Hypothalamus (tissue), 51 donors: ENCODE measurements at places on chromosomes 4 and X.
A peak's percentile ranks its signal among the peaks of the same experiment; 100 is the strongest.

DNA sequence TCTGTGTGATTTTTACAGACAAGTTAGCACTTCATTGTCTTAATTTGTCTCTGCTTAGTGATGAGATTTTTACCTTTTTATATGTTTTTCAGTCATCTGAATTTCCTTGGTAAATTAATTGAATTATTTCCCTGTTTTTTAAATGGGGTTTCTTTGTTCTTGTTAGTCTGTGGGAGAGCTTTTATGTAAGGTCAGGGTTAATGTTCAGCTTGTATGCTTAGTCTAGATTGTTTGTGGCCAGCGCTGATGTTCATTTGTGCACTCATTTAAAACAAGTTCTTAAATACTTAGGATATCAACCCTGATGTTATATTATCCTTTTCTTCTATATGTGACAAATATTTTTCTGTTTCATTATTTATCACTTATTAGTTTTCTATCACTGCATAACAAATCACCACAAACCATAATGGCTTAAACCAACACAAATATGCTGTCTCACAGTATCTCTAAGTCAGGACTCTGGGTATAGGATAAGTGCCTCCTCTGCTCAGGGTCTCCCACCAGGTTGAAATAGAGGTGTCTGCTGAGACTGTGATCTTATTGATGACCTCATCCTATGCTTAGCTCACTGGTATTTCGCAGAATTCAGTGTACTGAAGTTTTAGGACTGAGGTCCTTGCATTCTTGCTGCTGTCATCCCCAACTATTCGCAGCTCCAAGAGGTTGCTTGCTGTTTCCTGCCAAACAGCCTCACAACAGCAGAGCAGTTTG is 53.2 kb downstream of the ATP10D start:
- DNase-seq = no peak

DNA sequence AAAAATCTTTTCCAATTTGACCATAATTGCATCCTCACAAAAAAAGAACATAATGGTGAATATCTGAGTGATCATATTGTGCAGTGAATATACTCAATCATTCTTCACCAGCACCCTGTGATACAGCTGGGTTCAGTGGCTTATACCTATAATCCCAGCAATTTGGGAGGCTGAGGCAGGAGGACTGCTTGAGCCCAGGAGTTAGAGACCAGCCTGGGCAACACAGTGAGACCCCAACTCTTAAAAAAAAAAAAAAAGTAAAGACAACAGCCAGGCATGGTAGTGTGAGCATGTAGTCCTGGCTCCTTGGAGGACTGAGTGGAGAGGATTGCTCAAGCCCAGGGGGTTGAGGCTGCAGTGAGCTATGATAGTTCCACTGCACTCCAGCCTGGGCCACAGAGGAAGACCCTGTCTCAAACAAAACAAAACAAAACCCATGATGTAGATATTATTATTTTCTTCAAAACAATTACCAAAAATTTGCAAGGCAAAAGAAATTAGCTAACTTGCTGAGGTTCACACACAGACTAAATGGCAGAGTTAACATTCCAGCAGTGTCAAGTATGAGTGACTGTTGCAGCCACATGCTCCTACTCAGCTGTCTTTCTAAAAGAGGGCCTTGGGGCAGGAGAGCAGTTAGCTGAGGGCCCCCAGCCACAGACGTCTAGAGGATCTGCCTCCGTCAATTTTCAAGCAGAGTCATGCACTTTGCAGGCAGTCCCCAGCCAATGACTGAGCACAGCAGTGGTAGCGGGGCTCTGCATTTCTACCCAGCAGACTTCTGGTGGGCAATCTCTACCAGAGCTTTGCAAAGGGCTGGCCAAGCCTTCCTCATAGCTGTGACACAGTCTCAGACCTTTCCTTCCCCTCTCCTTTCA is 33.4 kb downstream of the ADGRA3 start:
- no peak for DNase-seq

DNA sequence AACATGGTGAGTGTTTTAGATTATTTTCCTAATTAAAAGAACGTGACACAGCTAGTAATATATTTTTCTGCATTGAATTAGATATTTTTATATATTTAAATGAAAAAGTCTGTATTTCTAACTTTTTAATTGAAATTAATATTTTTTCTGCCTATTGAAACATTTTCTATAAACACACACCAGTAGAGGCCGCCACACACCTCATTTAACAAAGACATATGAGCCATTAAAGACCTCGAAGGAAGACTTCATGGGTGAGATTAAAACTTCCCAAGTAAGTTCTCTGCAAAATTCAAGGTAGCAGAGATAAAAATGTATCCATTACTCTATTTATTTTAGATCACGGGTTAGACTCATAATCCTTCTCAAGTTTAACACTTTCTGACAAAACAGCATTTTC is 8.3 kb downstream of the SLITRK2 start:
- DNase-seq = peak; percentile 7

DNA sequence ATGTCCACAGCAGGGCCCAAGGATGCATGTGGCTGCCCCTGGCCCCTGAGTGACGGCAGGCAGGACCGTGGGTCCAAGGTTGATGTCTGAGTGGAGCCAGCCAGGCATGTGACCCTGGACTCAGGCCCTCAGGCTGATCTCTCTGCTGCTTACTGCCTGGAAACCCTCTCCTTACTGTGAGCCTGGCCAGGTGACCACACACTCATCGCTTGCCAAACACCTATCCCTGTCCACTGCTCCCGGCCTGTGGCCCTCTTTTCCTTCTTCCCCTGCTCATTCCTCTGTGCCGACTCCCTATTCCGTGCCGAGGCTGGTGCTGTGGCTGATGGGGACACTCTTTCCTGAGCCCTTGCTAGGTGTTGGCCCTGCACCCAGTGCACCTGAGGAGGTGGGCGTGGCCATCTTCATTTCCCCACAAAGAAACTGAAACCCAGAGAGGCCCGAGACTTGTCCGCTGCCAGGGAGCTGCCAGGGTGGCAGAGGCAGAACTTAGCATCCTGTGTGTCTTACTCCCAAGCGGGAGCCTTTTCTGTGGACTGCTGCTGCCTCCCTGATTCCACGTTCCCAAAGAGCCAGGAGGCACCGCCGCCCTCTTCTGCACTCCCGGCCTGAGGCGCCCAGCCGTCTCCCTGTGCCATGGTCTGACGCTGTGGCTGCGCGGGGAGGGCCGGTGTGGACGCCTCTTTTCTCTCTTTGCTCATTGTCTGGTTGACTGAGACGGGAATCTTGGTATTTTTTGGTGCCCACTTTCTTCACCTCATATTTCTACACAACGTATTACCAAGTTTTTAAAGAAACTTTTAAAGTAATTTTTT is 11.2 kb upstream of the RNF4 start:
- no peak for DNase-seq

- DNase-seq = no peak
These were observed 958 bp upstream of the UGT2B7 start for GRCh38 chr4:69095301-69095731.

- no peak for DNase-seq
These were observed 20.3 kb downstream of the ATP2B3 start for GRCh38 chrX:153537526-153538295.

DNA sequence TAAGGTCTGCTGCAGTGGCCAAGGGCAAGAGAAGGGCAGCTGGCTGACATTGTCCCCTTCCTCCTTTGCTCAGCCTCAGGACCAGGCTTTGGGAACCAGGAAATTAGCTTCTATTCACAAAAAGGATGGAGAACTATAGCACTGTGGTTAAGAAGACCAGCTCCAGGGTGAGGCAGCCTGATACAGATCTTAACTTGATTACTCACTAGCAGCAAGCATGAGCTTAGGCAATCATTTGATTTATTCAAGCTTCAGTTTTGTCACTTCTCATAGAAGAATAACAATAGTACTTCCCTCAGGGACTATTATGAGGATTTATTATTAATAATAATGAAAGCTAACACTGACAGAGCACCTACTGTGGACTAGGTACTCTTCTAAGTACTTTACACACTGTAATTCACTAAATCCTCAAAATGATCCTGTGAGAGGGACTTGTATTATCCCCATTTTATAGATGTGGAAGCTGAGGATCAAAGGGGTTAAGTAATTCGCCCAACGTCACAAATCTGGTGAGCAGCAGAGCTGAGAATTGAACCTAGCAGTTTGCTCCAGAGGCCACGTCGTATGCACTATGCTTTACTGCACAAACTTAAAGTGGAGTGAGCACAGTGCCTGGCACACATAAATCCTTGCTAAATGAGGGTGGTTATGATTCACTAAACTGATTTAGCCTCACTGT is 130.4 kb upstream of the PAK3 start:
- no peak for DNase-seq

DNA sequence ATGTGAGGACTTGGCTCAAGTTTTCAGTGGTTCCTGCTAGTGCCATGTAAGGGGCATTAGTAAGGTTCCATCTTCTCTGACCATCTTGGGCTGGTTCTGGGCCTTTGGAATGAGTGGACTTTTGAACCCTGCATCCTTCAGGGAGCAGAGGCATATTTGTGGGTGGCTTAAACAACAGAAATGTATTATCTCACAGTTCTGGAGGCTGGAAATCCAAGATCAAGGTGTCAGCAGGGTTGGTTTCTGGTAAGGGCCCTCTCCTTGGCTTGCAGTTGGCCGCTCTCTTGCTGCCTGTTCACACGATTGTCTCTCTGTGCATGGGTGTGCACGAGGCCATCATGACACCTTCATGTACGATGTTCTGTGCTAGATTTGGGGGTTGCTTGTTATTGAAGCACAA is 21.3 kb downstream of the CCKAR start:
- no peak for DNase-seq

DNA sequence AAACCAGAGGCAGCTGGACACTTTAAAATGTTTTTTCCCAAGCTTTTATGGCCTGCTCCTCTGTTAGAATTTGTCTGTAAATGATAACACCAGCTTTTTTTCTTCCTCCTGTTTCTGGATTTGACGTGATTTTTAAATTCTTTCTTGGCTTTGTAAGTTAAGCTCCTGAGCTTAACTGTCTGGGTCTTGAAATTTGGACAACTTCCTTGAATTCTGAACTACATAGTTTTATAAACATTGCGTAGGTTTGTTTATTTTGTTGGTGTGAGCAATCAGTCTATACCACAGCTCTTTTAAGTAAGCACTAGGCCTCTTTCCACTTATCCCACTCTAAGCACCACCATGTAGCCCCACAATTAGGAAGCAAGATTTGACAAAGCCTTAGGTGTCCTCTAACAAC is 144.4 kb upstream of the GUCY1A1 start:
- DNase-seq = no peak

DNA sequence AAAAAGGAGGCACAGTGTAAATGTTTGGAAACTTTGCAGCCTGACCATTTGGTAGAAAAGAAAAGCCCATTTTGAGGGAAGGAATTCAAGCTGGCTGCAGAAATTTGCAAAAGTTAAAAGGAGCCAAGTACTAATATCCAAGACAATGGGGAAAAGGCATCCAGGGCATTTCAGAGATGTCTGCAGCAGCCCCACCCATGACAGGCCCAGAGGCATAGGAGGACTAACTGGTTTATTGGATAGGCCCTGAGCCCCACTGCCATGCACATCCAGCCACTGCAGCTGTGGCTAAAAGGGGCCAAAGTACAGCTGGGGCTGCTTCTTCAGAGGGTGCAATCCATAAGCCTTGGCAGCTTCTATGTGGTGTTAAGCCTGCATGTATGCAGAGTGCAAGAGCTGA is 104.9 kb downstream of the HS3ST1 start:
- DNase-seq = no peak

- DNase-seq = no peak
These were observed 884.5 kb upstream of the EPHA5 start for GRCh38 chr4:66554826-66555225.

GRCh38 chr4:59518005-59518823 is 1681.9 kb upstream of the ADGRL3 start:
- DNase-seq = no peak

DNA sequence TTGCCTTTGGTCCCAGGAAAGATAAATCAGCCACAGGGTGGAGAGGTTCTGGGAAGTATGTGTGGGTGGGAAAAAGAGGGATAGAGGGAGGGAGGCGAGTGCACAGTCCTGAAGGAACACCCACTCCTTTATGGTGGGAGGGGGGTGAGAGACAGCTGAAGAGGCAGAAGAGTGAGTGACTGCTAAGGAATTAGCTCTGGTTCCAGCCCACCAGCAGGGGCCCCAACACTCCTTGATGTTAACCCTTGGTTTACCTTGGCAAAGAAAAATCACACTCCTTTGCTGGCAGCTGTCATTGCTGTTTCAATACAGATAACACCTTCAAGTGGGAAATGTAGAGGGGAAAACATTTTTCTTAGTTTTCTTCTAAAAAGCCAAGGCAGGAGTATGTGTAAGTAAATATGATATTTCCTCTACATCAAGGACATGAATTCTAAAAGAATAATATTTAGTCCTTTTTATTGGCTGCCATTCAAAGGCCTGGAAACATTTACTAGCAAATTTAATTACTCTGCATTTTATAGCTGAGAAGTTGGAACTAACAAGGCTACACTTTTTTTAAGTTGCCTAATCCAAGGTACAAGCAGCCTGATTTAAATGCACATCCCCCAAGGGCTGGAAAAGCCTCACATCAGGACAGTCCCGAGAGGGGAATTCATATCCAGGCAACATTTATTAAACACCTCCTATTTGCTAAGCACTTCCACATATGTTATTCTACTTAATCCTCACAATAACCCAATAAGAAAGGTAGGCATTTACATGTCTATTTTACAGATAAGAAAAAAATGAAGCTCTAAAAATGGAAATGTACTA is 81.7 kb downstream of the HS6ST2 start:
- DNase-seq = no peak

DNA sequence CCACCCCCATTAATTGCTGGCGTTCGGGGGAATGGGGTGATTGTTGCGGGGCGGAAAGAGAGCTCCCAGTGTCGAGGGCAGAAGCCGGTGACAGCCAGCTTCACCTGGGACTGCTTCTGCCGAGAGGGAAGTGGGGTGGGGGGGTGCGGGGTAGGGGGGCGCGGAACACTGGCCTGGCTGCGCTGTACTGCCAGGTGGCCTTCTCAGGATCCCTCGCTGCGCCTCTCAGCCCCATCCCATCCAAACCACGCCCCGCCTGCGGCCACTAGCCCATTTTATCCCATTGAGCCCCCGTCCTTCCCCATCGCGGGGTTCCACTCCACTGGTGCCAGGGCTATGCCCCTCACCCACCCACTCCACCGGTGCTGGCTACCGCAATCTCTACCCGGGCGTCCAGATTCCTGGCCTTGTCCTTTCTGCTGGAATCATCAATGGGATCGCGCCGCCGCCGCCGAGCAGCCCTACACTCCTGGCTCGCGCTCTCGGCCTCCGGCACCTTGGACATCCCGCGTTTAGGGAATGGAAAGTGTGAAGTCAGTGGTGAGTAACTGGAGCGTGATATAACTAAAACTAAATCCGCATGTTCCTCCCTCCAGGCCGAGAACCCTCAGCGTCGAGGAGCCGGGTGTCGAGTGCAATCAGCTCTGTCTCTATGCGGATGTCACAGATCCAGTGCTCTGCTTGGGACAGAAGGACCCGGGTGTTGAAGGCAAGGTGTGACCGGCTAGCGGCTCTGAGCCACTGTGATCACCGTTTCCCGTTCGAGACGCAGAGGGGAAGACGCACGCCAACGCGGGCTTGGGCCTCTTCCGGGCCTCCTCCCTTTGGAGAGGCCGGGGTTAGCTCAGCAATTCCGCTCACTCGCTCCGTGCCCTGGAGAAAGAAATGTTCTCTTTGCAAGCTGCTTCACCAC is 20.5 kb downstream of the NKX3-2 start:
- no peak for DNase-seq

GRCh38 chr4:177070533-177071058 is 239.1 kb upstream of the NEIL3 start:
- DNase-seq = no peak

- no peak for DNase-seq
These were observed 5.8 kb downstream of the TBC1D19 start for GRCh38 chr4:26589705-26590104.

- no peak for DNase-seq
These were observed 36.8 kb upstream of the NAA11 start for GRCh38 chr4:79362626-79363025.
